CD4-positive, alpha-beta T cell treated with Interleukin-4 for 4 hours (primary cell): ENCODE measurements at places on chromosomes 3 and 15.

GRCh38 chr3:52483081-52483480 lies 12.1 kb upstream of the STAB1 start:
- DNase-seq: no peak

GRCh38 chr3:171811295-171811912 lies 1.1 kb upstream of the PLD1 start:
- no peak for DNase-seq

DNA sequence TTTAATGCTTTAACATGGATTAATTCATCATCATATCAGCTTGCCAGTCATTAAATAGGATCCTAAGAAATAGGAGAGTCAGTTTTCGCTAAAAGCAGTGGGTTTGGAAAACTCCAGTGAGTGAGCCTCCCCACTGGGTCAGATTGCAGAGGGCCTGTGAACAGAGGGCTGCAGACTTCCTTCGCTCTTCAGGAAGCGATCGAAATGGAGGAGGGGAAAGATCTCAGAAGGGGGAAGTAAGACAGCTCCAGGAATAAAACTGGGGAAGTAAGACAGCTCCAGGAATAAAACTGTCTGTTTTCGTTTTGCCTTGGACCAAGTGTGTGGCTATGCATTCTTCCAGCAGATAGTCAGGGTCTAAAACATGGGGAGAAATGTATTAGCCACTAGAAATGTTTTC lies 124.8 kb upstream of the C15orf61 start:
- no peak for DNase-seq

DNA sequence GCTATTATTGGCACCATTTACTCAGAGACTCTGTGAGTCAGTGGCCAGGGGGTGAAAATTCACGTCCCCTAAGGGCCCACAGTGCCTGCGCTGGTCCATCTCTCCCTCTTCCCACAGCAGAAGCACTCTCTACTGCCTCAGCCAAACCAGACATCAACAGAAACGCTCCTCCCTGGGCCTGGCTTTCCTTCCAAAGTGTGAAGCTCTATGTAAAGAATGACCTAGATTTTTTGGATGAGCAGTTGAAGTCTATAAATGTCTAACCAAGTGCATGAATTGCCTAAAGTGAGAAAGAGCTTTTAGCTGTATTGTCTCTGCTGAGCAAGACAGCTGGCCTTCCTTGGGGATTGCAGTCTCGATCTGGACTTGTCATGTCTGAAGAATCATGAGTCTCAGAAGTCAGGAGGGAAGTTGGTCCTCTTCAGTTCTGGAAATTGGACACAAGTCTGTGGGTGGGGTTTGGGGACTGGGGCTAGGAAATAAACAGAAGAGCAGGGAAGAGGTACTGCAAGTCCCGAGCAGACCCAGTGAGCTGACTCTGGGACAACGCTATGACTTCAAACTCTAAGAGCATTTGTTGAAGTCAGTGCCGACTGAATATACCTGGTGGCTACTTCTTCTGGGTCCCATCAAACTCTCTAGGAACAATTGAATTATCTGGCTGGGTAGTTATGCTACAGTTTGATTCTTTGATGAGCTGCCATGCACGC lies 29.0 kb downstream of the RASGRP1 start:
- no peak for DNase-seq

DNA sequence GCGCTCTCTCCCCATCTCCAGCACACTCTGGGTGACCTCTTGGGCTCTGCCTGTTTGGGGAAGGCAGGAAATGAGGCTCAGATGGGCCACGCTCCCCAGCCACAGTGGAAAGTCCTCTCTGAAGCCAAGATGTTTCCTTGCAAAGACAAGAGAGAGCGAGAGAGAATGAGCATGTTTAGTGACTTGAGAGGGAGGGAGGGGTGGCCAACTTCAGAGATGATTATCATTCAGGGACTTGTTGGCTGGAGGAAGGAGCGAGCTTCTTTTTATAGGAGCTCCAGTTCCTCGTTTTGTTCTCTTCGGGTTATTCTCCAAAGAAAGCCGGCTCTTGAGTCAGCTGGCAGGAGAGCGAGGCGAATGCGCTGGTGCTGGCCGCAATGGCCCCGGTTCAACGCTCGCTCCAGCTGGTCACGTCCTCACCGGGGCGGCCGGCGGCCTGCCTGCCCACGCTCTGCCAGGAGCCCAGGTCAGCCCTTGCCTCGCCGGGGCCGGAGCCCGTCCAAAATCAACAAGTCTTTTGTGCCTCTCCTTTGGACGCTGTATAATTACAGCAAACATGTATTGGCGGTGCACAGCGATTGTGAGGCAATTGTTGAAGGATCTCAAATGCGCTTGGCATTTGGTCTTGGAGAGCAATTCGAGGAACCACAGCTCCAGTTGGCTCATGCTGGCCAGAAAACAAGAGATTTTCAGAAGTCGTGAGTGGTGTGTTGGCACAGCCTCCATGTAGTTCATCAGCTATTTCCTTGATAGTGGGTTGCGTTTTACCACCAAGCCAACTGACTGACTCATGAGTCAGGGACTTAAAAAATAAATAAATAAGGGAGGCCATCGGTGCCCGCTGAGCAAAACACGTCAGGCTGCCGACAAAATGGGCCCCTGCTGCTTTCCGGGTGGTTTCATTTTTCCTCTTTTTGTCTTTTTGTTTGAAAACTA lies 288.6 kb downstream of the UACA start:
- DNase-seq: peak; percentile 60

GRCh38 chr3:123153125-123154019 lies 48.4 kb upstream of the SEC22A start:
- DNase-seq: no peak

GRCh38 chr3:75015280-75015679 lies 400.8 kb upstream of the CNTN3 start:
- no peak for DNase-seq

DNA sequence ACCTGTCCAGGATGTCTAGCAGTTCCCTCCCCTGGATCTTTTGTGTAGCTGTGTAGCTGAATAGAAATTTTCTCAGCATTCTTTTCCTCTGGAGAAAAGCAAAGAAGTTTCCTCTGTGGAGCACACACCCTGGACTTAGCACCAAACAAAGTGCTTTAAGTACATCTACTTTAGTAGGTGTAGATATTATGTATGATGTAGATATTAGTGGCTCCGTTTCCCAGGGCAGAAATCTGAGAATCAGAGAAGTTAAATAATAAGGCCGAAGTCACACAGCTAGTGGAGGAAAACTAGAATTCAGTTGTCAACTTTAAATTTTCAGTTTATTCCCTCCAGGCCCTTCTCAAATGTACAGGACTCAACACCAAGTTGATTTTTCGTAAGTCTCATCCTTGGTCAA lies 401.7 kb upstream of the NR2F2 start:
- DNase-seq: no peak

GRCh38 chr15:98651581-98652220 lies 3.4 kb downstream of the IGF1R start:
- peak; percentile 29 for DNase-seq

DNA sequence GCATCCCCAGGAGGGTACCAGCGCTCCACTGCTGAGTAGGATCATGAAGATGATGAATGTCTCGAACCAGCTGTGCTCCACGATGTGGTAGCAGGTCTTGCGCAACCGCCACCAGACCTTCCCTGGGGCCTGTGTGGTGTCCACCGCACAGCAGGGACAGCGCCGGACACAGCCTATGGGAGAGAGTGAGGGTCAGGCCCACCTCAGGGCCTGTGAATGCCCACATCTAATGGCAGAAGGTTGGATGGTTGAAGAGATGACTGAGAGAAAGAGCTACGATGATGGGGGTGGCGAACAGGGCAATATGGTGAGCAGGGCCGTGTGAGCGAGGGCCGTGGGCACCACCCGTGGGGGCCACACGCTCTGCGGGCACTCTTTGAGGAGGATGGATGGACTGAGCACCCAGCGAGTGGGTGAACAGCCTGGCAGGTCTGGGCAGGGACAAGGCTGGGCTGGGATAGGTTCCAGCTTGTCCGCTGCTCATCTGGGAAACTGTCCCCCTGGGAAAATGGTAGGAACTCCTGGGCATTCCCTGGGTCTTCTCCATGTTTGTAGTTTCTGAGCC lies 74.1 kb downstream of the SCN5A start:
- DNase-seq: no peak

GRCh38 chr15:82714016-82714415 lies 4.3 kb upstream of the AP3B2 start:
- DNase-seq: no peak

- DNase-seq: peak; percentile 81
Observed at GRCh38 chr15:60695713-60696522, 217.0 kb upstream of the ICE2 start.

- DNase-seq: no peak
Observed at GRCh38 chr3:147509448-147509847, 100.3 kb downstream of the ZIC1 start.

DNA sequence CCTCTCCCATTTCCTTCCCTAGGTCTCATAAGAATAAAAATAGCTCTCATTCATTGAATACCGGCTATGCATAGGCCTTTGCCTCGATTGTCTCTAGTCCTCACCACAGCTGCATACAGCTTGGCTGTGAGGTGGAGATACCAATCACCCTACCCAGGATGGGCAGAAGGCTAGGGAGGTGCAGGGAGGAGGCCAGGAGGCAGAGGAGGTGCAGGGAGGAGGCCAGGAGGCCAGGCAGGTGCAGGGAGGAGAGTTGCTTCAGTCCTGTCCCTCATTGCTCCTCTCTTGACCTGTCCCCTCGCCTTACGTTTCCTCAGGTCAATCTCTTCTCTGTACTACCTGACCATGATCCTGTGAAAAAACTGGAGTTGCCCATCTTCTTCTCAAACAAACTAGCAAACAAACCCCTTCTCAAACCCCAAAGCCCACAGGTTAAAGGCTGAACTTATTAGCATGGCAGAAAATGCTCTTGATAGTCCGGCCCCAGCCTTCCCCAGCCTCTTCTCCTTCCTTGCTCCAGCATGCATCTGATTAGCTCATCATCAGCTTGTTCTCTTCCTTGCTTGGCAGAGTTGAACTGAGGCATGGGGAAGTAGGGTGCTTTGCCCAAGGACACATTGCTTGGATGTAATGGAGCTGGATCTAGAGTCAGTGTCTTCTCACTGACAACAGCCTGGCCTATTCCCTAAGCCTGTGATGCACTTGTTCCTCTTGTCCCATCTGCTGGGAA lies 15.8 kb downstream of the PODXL2 start:
- DNase-seq: no peak

- no peak for DNase-seq
Observed at GRCh38 chr15:59178151-59178695, 28.4 kb upstream of the LDHAL6B start.

DNA sequence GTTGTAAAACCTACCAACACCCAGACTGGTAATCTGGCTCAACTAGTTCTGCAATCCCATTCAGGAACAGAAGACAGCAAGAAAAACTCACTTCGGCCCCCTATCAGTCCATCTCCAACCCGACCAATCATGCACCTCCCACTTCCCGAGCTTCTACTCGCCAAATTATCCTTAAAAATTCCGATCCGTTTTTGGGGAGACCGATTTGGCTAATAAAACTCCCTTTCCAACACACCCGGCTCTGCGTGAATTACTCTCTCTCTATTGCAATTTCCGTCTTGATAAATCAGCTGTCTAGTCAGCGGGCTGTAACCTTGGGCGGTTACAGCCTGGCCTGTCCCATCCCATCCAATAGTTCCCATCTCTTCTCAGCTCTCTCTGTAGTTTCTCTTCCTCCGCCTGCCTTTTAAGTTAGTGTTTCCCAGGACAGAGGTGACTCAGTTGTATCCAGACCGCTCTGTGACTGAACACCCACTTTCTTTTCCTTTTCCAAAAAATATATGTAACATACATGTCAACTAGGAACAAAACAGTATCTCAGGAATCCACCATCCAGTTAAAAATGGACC lies 780 bp upstream of the ACAD9 start:
- DNase-seq: peak; percentile 29

DNA sequence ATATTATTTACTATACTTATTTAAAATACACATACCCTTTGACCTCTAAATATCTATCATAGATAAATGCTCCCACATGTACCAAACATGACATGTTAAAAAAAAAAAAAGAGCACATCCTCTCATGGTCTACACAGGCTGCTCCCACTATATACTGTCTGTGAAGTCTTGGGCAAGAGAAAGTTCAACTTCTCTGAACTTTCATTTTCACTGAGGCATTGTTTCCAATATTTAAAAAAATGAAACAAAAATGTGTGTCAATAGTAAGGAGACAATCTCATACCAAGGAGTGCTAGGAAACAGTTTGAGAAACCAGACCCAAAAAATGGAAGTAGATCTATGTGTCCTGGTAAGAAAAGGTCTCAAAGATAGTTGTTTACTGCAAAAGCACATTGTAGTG lies 29.3 kb downstream of the SLC4A7 start:
- DNase-seq: no peak

GRCh38 chr15:47356297-47356696 lies 361.0 kb upstream of the SEMA6D start:
- no peak for DNase-seq

DNA sequence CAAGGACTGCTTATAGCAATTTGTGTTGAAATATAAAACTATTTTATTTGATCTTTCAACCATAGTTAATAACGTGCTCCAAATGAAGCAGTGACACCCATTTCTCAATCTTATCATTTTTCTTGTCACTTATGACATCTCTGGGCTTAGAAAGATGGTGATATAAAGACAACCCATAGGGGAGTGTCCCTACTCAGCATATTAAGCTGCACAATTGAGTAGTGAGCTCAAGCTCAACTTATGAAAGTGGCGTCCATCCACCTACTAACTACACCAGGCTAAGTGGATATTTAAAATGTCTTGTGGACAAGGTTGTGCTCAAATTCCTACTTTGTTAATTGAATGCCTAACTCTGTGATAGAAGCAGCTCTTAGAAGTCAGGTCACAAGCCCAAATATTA lies 46.7 kb downstream of the SLC9C1 start:
- no peak for DNase-seq

GRCh38 chr15:83283138-83283812 lies 1.2 kb downstream of the BNC1 start:
- no peak for DNase-seq

GRCh38 chr3:29649815-29650547 lies 369.1 kb downstream of the RBMS3 start:
- peak; percentile 0 for DNase-seq

DNA sequence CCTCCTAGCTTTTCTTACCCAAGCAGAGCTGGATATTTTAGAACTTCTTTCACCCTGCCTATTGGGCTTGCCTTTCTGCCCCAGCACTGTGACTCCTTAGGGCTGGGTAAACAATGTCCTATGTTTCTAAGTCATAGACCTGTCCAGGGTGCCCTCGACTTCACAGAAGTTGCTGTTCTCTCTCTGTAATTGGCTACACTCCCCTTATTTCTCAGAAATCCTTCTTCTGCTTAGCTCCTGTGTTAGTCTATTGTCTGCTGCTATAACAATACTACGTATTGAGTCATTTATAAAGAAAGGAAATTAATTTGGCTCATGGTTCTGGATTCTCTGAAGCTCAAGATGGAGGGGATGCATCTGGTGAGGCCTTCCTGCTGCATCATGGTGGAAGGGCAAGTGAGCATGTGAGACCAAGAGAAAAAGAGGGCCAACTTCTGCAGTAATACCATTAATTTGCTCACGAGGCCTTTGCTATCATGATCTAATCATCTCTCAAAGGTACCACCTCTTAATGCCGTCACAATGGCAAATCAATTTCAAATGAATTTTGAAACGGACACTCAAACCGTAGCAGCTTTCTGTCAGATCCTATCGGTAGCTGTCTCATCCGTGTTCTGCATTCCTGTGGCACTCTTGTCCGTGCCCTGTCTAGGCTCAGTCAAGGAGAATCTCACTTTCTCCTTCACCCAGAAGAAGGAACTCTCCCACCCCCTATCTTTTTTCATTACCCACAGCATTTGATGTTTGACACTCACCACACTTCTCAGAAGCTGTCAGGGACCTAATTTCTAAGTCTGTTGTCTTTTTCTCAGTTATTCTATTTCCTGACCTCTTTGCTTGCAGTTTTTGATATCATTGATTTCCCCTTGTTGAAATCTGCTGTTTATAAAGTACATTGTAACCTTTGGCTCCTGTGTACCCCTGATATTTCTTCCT lies 22.3 kb upstream of the GPR171 start:
- DNase-seq: peak; percentile 50
